Ovary (tissue), 10 donors: ENCODE measurements at places on chromosomes 16 and 17.

- DNase-seq, result no peak
Observed at GRCh38 chr16:79009896-79010295, 590.6 kb downstream of the MAF start.

- no peak for DNase-seq
Observed at GRCh38 chr17:19672009-19672750, 23.6 kb downstream of the ALDH3A2 start.

DNA sequence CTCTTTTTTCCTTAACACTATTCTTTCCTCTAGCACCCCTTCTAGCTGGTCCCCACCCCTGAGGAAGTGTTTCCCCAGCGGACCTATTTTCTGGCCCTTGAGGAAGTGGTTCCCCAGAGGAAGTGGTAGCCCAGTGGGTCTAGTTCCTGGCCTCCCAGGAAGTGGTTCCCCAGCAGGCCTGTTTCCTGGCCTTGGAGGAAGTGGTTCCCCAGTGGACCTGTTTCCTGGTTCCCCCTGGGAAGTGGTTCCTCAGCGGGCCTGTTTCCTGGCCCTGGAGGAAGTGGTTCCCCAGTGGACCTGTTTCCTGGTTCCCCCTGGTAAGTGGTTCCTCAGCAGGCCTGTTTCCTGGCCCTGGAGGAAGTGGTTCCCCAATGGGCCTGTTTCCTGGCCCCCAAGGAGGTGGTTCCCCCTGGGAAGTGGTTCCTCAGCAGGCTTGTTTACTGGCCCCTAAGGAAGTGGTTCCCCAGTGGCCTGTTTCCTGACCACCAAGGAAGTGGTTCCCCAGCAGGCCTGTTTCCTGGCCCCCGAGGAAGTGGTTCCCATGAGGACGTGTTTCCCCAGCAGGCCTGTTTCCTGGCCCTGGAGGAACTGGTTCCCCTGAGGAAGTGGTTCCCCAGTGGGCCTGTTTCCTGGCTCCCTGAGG lies 58.3 kb downstream of the NTN1 start:
- no peak for DNase-seq

DNA sequence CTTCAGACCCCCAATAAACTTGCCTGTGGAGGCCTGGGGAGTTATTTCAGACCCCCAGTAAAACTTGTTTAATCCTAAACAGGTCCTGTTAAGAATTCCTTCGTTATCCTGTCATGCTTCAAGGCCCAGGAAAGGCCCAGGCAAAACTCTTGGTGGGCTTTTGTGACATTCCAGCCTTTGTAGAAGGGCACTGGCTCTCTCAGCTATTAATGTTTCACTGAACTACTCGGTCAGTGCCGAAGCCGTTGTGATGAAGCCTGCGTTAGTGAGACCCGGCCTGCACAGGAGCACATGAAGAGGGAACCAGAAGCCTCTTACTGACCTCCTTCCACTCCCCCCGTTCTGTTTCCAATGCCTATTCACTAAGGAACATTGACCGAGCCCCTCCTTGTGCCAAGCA lies 47.4 kb upstream of the PLCG2 start:
- DNase-seq, result no peak

- no peak for DNase-seq
Observed at GRCh38 chr16:6063526-6063925, 965.9 kb upstream of the EEF2KMT start.

DNA sequence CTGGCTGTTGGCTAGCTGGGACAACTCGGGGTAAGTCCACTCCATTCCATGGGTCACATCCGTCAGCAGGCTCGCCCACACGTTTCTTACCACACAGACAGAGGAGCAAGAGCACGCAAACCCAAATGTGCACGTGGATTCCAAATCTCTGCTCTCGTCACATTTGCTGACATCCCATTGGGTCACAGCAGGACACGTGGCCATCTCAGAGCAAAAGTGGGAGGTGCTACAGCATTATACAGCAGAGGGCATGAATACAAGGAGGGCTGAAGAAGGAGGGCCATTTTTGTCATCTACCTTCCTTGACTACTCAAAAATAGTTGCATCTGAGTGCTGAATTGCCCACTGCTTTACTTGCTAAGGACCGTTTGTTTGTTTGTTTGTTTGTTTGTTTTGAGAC lies 84.7 kb downstream of the RBBP6 start:
- no peak for DNase-seq

GRCh38 chr16:15949210-15950160 lies at the start of gene ABCC1:
ABCC1 (plus strand) TSS chr16:15949616; CDS start chr16:15949752, 136 bp downstream.
- peak; percentile 64 for DNase-seq

DNA sequence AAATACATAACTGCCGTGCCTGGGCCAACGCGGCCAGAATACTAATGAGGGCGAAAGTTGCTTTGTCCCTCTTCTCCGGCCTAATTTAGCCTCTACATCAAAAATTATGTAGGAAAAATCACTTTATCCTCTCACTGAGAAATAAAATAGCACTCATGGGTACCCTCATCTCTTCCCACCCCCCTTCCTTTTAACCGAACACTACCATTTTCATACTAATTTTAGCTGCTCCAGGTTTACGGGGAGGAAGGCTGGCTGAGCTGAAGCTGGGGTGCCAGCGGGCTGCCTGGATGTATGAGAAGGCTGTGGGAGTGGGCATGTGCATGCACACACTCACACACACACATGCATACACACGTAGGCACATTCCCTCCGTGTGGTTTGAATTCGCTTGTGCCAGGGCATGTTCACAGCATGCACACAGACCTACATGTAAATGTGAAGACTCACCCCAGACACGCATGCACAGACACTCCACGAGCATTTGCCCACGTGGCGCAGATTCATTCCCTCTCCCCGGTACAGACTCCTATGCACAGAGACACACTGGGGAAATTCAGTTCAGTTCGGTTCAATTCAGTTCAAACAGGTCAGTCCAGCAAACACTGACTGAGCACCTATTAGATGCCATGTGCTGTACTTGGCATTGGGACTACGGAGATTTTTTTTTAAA lies 145.1 kb downstream of the MRM1 start:
- DNase-seq, result no peak

DNA sequence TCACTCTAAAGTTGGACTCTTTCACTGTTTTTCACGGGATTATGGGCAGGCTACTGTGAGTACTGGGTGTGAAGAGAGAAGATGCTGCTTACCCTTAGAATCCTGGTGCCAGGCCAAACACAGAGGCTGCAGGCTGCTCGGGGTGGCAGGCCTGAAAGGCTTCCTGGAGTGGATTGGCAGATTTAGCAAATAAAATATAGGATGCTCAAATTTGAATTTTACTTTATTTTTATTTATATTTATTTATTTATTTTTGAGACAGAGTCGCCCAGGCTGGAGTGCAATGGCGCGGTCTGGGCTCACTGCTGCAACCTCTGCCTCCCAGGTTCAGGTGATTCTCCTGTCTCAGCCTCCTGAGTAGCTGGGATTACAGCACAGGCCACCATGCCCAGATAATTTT lies 14.9 kb upstream of the STAC2 start:
- DNase-seq, result no peak

- DNase-seq, result no peak
Observed at GRCh38 chr17:27530764-27531391, 74.6 kb downstream of the KSR1 start.

GRCh38 chr17:73436954-73437353 lies 125.2 kb upstream of the CDC42EP4 start:
- DNase-seq, result no peak

DNA sequence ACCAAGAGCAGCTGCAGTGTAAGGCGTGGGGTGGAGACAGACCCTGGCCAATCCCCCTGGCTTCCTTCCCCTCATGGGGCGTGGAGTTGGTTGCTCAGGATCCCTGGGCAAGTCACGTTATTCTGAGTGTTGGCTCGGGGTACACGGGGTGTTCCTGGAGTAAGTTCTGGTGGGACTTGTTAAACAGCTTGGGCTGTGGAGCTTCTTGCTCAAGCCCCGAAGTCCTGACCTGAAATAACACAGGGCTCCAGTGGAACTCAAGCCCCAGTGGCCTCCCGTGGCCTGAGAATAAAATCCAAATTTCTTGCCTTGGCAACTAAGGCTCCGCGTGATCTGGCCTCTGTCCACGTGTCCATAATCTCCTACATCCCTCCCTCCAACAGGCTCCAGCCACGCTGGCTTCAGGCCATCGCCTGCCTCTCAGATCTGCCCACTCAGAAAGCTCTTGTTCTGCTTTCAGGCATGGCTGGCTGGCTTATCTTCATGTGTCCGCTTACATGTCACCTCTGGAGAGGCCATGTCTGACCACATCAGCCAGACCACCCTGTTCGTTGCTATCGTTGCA lies 49.3 kb upstream of the BCO1 start:
- DNase-seq, result peak; percentile 91

DNA sequence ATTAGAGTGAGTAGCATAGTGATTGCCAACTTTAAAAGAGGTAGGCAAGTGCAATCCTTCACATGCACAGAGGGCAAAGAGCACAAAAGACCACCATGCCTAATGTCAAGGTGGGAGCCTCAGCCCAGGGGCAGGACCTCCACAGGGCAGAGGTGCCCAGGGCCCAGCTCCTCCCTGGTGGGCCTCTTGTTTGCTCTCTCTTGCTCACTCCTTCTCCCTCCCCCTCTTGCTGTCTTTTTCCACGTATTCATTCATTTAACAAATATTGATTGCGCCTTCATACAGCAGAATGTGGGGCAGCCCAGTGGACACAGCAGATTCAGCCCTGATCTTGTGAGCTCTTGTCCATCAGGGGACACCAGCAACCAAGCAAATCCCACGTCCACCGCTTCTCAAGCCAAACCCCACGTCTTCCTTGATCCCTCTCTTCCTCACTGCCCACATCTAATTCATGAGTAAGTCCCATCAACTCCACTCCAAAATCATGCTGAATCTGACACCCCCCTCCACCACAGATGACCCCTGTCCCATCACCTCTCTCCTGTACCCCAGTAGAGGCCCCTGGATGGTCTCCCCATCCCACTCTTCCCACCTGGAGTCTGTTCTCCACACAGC lies 44.1 kb upstream of the RPL38 start:
- no peak for DNase-seq

DNA sequence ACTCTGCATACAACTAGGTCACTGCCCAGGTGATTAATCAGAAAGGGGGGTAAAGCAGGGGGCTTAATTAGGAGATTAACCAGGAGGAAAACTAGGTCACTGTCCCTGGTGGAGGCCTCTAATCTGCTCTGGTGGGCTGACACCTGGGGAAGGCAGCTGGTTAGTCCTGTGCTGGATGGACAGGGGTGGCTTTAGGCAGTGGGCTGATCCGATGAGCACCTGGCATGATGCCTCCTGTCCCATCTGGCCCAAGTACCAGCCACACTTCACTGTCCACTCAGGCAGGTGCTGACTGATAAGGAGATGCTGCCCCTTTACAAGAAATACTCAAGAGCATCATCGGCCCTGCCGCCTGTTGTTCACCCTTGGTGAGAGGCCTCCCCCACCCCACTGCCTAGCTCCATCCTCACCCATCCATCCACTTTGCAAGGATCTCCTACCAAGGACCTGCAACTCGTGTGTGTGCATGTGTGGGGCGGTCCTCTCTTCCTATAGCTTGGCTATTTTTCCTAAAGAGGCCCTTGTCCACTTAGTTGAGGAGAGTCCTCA lies 13.8 kb upstream of the RCVRN start:
- no peak for DNase-seq

DNA sequence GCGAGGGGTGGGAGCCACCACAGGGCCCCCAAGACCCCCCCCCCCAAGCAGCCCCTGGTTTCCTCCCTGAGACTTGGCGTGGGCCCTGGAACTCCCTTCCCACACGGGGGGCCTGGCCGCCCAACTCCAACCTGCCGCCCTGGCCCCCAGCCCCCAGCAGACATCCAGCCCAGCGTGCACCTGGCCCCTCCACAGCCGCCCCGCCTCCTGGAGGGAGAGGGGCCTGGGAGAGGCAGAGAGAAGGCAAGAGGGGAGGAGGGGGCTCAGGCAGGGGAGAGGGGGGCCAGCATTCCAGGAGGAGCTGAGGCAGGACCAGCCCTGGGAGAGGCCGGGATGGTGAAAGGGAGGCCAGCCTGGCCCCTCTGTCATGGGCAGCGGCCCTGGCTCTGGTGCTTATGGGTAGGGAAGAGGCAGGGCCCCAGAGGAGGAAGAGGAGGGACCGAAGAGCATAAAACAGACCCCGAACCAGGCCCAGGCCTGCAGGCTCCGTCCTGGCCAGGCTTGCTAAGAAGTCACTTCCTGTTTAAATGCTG lies 16.7 kb downstream of the IL34 start:
- peak; percentile 48 for DNase-seq

DNA sequence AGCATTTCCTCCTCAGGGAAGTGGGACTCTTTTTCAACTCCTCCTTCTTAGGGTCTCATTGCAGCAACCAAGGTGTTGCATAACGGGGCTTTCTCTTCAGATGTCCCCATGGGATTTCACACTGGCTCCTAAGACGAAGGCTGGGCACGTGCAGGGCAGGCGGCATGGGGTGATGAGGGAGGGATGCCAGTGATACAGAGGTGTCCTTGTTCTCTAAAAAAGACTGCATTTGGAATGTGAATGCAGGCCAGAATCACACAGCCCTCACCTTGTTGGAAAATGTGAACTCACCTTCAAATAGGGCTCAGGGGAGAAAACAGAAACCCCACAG lies 105.6 kb downstream of the XYLT1 start:
- no peak for DNase-seq

DNA sequence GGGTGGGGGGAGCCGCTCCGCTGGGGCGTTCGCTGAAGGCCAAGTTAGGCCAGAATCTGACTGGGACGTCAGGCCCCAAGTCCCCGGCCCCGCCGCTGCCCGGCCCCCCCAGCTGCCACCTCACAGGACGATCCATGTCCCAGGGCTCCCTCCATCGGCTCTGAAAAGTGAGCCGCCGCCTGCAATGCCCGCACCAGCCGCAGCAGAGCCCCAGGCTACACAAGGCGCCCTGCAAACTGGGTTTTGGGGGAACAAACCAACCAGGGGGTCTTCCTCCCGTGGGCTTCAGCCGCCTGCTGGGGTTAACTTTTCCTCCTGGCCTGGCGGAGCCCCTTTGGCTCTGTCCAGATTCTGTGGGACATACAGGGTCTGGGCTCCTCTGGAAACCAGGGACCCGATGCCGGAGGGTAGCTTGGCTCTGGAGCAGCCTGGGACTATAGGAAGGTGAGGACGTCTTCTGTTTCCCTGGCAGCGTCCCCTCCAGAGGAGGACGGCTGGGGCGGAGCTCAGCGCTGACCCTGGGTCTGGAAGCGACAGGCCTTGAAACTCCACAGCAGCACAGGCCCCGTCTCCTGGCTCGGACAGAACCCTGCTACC lies 835 bp downstream of the NME4 start:
- DNase-seq, result peak; percentile 70

DNA sequence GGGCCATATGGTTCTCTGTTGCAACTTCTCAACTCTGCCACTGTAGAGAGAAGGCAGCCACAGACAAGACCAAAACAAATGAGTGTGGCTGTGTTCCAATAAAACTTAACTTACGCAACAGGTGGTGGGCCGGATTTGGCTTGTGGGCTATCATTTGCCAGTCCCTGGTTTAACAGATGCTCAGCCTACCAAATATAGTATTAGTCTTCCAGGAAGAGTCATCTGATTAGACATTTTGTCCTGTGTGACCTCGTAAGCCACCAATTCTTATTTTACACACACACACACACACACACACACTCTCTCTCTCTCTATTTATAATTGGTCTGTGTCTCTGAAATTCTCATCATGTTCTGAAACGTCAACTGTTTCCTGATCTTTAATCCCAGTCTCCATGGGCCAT lies 245.9 kb downstream of the XYLT1 start:
- DNase-seq, result peak; percentile 78
